Activated B cell treated with CpG ODN at 0.5 μM for 24 hours (primary cell): ENCODE measurements at places on chromosomes 7 and 10.

DNA sequence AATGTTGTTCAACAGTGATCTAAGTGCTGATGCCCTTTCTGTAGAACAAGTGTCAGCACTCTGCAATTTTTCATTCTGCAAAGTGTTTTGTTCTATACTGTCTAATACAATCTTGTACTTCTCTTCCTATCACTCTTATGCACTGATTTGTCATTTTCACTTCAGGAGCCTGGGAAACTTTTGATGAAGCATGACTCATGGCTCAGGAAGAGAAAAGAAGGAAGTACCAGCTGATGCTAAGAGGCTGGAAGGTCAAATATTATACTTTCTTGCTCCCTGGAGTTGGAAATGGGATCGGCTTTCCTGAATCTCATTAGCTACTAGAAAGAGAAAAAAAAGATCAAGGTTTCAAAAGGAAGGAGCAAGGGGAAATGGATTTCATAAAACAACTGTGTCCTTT is 45.8 kb downstream of the DGKI start:
- DNase-seq: no peak

- DNase-seq: no peak
Observed at GRCh38 chr7:23044581-23044980, 30.7 kb upstream of the HYCC1 start.

DNA sequence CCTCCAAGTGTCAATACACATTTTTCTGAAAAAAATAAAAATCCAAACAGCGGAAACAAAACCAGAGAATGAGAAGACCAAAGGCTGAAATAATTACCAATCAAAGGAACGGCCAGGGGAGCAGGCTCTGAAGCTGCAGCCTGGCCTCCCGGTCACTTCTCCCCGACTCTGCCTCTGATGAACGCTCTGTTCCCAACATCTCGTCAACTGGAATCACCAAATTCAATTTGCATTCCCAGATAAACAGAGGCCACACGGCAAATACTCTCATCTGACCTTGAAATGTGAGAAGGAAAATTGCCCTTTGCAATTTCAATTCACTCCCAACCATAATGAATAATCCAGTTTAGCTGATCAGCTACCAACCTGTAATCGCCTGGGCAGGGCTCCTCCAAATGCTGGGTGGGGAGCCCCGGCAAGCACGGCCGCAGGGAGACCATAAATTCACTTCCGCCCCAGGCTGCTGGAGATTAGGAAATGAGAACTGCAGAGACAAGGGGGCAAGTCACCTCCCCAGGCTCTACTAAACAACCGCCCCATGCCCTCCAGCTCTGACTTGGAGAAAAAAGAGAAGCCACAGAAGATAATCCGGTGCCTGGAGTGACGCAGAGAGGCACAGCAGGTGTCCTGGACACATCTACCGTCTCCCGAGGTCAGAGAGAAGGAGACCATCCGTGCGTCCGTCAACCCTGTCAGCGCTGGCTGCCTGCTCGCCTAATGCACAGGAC is 153.2 kb downstream of the MAD1L1 start:
- DNase-seq: no peak

- peak; percentile 30 for DNase-seq
Observed at GRCh38 chr7:28272461-28272877, 91.9 kb upstream of the JAZF1 start.

DNA sequence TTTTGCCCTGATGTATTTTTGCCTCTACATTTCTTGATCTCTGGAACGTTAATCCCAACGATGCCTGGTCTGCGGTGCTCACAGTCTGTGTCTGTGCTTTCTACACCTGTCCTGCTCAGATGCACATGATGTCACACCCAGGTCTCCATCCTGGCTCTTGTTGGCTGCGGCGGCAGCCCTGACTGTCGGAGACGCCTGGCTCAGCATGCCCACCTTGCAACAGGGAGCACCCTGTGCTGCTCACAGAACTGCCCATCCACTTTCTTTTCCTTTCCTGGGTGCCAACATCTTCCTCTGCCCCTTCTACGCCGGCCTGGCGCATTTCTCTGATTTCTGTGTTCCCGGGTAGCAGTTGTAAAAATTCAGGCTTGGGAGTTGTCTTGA is 106.2 kb downstream of the CUX1 start:
- no peak for DNase-seq

DNA sequence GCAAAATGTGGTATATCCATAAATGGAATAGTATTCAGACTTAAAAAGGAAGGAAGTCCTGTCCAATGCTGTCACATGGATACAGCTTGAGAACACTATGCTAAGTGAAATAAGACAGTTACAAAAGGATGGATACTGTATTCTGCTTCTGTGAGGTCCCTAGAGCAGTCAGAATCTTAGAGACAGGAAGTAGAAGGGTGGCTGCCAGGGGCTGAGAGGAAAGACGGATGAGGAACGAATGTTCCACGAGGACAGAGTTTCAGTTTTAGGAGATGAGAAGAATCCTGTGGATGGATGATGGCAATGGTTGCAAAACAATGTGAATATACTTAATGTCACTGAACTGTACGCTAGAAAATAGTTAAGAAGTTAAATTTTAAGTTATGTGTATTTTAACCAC is 3.8 kb downstream of the PRKCQ start:
- DNase-seq: no peak

DNA sequence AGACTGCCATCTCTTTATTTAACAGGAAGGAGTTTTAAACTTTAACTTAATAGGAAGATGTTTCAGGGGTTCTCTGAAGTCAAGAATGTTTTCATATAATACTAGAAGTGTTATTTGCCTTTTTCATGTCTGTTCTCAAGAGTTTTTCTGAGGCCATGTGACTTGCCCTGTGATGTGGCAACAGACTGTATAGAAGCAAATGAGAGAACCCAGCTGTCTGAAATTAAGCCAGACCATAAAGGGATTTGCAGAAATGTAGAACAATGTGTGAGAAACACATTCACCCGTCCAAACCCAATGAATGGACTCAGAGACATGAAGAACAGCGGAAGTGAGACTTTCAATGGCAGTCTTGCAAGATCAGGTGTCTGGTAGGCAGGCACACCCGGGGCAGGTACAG is 23.8 kb downstream of the MAPK8 start:
- no peak for DNase-seq

- no peak for DNase-seq
Observed at GRCh38 chr7:29328811-29329210, 134.2 kb downstream of the CHN2 start.

GRCh38 chr10:125096371-125096770 is 64.0 kb downstream of the CTBP2 start:
- no peak for DNase-seq
